ENCODE measurements at places on chromosomes 2 and 18.

DNA sequence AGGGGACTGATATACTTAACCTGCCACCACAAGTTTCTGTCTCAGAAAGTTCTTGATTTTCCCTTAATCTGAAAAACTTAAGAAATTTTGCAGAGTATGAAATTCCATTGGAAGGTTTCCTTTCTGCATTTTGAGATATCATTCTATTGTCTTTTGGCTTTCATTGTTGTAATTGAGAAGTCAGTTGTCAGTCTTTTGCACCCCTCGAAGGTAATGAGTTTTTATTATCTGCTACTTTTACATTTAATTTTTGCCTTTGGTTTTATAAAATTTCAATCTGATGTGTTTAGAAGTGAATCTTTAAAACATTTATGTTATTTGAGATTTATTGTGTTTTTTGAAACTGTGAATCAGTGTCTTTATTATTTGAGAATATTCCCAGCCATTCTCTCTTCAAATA lies 4.8 kb upstream of the IL36A start:
- no peak for DNase-seq

- no peak for DNase-seq
These were observed 73.6 kb upstream of the TSPYL6 start for GRCh38 chr2:54329482-54330161.

DNA sequence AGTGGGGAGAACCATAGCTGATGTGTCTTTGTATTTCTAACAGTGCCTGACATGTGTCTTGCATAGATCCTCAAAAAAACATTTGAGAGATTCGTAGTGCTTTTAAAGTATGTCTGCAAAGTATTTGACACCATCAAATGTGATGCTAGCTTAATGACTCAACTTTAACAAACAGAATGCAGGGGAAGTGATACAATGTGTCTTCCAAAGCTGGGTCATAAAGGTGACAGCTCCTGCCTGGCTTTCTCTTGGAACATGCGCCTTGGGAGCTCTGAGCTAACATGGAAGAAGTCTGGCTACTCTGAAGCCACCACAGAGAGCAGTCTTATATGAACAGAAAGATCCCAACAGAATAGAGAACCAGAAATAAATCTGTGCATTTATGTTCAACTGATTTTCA lies 78.2 kb downstream of the C1D start:
- DNase-seq, result no peak

GRCh38 chr2:131045286-131046027 lies 47.8 kb downstream of the FAM168B start:
- DNase-seq, result no peak

- DNase-seq, result no peak
These were observed 39.8 kb downstream of the TSHZ1 start for GRCh38 chr18:75250471-75250821.

- DNase-seq, result no peak
These were observed 26.8 kb upstream of the GPR17 start for GRCh38 chr2:127619203-127619590.

GRCh38 chr18:50749945-50750344 lies 69.9 kb downstream of the MRO start:
- no peak for DNase-seq

DNA sequence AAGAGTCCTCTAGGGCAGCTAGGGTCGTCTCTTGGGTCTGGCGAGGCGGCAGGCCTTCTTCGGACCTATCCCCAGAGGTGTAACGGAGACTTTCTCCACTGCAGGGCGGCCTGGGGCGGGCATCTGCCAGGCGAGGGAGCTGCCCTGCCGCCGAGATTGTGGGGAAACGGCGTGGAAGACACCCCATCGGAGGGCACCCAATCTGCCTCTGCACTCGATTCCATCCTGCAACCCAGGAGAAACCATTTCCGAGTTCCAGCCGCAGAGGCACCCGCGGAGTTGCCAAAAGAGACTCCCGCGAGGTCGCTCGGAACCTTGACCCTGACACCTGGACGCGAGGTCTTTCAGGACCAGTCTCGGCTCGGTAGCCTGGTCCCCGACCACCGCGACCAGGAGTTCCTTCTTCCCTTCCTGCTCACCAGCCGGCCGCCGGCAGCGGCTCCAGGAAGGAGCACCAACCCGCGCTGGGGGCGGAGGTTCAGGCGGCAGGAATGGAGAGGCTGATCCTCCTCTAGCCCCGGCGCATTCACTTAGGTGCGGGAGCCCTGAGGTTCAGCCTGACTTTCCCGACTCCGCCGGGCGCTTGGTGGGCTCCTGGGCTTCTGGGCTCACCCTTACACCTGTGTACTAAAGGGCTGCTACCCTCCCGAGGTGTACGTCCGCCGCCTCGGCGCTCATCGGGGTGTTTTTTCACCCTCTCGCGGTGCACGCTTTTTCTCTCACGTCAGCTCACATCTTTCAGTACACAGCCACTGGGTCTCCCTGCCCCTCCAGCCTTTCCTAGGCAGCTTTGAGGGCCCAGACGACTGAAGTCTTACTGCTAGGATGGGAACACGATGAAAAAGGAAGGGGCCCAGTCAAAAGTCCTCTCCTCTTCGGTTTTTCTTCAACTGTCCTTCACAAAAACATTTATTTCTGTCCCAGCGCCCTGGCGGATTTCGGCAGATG lies 8.1 kb downstream of the SIX2 start:
- no peak for DNase-seq

DNA sequence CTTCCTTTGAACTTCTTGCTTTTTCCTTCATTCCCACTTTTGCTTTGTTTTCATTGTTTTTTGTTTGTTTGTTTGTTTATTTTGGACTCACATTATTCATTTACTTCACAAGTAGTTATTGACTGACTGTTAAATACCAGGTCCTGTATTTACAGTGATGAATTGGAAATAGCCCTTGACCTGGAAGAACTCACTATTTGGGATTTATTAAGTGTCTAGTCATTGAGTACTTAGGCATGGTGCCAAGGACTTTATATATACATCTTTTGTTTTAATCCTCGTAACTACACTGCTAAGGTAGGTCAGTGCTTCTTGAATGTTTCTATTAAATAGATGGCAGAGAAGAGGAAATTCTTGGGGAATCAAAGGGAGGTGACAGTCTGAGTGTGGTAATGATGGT lies 11.1 kb downstream of the SPOPL start:
- DNase-seq, result no peak

DNA sequence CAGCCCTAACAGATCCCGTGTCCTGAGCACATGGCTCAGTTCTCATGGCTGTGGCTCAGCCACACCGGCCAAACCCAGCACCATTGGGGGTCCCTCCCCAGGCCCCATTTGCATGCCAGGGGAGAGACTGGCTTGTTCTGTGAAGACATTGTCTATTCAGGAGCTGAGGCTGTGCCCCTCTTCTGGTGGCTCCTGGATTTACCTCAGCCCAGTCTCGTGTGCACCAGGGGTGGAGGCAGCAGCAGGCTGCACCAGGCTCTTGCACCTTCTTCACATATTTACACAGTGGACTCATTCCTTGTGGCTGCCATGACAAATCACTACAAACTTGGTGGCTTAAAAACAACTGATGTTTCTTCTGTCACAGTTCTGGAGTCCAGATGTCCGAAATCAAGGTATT lies 92.4 kb upstream of the ITGA6 start:
- no peak for DNase-seq

GRCh38 chr2:43490252-43490786 lies 105.5 kb downstream of the THADA start:
- no peak for DNase-seq

DNA sequence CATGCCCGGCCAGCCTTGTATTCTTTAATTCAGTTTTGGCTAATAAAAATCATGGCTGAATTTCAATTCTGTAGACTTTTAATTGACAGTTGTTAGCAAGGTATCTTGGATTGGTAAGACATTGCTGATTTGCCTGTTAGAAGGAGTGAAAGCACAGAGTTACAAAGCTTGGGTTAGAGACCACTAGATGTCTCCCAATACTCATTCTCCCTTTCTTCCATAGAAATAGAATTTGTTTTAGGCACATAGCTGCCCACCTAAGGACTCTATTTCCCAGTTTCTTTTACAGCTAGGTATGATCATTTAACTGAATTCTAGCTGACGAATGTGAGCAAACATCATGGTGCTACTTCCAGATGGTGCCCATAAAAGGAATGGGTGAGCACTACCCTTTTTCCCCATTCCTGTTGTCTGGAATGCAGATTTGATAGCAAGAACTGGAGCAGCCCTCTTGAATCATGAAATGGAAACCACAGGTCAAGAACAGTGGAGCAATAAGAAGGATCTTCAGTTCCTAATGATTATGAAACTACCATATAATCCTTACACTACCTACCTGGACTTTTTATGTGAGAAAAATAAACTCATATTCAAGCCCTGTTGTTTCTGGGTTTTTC lies 17.5 kb downstream of the PECR start:
- no peak for DNase-seq

GRCh38 chr2:32061973-32062861 lies 1.1 kb upstream of the SPAST start:
- DNase-seq, result peak; percentile 61

GRCh38 chr2:71220743-71221142 lies 6.2 kb downstream of the PAIP2B start:
- DNase-seq, result no peak

GRCh38 chr2:146209842-146210275 lies 1635.0 kb upstream of the ACVR2A start:
- DNase-seq, result no peak

- no peak for DNase-seq
These were observed 151.9 kb upstream of the ALKAL2 start for GRCh38 chr2:439556-440402.

DNA sequence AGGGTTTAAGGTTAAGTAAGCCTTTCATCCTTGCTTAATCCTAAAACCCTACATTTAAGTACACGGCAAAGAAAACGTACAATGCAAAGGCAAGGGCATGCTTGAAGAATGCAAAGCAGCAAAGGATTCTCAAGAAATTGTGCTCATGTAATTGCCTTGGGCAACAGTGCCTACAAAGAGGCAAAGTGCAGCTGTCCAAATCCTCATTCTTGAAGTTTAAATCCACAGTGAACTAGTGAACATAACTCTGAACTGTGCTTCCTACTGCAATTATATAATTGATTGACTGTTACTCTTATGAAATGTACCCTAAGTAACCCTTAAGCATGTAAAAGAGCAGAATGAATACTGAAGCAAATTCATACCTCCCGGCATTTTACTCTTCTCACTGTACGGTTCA lies 85.4 kb downstream of the MAP3K20 start:
- no peak for DNase-seq

GRCh38 chr2:86498468-86499260 lies 57.5 kb downstream of the KDM3A start:
- no peak for DNase-seq

GRCh38 chr2:212494418-212495020 lies 44.1 kb downstream of the ERBB4 start:
- no peak for DNase-seq

DNA sequence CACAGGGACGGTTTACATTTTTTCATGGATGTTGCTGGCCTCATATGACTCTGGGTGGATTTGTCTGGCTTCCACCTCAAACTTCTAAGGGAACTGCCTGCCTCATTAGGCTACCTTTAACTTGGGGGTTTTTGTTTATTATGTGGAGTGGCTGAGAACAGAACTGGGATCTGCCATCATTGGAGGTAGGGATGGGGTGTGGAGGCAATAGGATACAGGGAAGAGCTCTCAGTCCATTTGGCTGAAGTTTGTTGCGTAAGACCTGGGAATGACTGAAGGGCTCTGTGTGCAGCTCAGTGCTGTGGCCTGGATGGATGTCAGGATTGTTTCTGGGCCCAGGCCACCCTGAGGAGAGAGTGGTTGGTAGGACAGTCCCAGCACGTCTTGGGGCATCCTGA lies 31.2 kb downstream of the ASB1 start:
- no peak for DNase-seq

GRCh38 chr2:33034784-33035183 lies 88.0 kb downstream of the LTBP1 start:
- DNase-seq, result peak; percentile 48

GRCh38 chr18:75439348-75439747 lies 11.8 kb upstream of the SMIM21 start:
- DNase-seq, result no peak

DNA sequence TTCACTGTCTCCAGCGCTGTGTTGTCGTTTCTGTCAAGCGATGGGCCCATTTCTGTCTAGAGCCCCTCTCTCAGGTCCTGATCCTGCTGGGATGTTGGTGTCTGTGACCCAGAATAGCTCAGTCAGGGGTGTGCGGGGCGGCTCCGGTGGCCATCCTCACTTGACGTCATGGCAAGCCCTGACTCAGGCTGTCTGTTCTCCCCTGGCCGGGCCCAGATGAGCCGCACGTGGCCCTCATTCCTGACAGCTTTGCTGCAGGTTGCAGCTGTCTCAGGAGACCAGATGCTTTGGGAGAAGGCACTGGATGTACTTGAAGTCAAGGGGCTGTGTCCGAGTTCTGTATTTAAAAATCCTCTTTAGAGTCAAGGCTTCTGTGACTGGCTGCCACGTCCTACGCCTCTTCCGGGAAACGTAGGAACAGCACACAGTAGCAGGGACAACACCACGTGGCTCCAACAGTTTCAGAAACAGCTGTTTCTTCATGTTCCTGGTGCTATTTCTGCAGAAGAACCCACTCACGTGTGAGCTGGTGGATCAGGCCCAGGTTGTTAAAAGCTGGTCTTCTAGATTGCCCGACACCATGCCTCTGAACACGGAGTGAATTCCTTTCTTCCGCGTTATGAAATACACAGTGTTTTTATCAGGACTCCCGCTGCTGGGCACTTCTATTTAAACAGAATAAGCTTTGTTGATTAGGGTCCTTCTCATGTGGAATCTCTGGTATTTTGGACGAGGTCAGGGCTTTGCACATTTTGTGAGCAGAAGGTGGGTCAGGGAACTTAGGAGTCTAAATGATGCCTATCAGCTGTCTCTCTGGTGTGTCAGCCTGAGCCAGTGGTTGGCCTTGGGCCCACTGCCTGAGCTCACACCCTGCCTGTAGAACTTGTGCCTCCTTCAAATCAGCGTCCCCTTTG lies 28.3 kb upstream of the NTSR2 start:
- DNase-seq, result no peak

DNA sequence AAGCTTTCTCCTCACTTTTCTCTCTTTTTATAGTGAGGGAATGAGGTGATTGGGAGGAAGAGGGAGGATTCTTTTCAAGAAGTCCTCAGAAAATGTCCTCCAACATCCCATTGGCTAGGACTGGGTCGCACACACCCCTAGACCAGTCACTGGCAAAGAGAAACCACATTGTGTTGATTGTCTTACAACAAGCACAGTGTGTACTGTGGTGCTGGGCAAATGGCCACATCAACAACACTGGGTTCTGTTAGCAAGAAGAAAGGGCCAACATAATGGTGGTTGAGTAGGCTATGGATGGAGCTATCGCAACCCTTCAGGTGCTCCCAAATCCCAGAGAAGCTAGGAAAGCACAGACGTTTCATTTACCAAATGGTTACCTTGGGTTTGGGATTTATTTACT lies 18.7 kb upstream of the PTPN4 start:
- no peak for DNase-seq

- DNase-seq, result no peak
These were observed 23.0 kb downstream of the STK39 start for GRCh38 chr2:168224346-168224745.

DNA sequence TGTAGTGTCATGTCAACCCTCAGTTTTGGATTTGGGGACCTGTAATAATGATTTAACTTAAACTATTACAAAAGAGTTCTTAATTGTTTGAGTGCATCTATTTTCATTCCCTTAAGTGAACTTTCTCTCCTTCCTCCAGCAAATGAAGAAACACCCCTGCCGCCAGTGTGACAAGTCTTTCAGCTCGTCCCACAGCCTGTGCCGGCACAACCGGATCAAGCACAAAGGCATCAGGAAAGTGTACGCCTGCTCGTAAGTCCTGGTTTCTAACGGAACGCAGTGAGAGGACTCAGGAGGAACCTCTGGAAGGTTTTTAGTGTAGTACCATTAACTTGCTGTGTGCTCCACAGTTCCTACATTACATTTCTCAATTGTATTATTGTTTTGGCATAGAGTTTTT lies 114.2 kb downstream of the ZNF532 start:
- DNase-seq, result no peak

GRCh38 chr2:209872675-209873074 lies 101.0 kb downstream of the UNC80 start:
- DNase-seq, result no peak
